Omental fat pad (tissue), 4 donors: ENCODE measurements at places on chromosomes 16 and 17.
A peak's percentile ranks its signal among the peaks of the same experiment; 100 is the strongest.

- DNase-seq, result no peak
Observed at GRCh38 chr16:80051040-80051439, 450.5 kb upstream of the MAF start.

DNA sequence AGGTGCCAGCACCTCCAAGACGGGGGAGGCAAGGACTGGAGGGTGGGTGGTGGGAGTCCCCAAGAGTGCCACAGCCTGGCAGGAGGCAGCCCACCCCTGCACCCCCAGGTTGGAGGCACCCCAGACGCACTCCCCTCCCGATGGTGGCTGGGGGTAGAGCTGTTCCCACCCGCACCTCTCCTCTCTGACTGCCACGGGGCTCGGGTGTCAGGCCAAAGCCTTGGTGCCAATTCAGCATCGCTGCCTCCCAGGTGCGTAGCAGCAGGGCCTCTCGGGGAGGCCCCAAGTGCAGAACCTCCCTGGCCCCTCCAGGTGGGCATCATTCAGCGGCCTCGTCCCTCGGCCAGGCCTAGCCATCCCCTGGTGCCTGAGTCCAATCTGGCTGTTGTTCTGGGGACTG is 81.1 kb downstream of the ENGASE start:
- DNase-seq, result no peak

DNA sequence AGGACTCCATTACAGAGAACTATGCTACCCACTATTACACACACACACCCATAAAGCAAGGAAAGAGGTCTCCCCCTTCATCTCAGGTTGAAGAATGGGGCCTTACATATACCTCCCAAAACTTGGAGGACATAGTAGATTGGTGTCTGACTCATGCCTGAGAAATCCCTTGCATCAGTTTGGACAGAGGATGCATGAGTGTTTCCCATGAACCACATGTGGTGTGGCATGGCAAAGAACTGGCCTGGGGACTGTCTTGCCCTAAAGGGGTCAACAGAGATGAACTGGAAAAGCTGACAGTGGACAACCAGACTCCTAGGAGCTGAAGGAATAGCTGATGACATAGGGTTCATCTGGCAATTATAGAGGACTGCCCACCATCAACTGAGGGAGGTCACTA is 54.0 kb downstream of the DYNLRB2 start:
- no peak for DNase-seq

DNA sequence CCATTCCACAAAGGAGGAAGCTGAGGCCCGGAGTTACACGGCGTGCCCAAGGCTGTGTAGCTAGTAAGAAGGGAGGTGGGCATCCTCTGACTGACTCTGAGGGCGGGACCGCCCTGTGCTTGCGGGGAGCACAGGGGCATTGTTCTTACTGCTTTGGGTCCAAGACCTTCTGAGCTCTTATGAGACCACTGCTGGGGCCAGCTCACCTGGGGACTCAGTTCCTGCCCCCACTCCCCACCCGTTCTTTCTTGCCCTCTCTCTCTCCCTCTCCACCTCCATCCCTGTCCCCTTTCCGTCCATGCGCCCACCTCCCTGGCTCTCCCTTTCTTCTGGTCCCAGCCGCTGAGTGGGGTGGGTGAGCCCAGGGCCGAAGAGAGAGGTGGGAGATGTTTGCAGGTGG is 19.6 kb downstream of the CCR7 start:
- no peak for DNase-seq

DNA sequence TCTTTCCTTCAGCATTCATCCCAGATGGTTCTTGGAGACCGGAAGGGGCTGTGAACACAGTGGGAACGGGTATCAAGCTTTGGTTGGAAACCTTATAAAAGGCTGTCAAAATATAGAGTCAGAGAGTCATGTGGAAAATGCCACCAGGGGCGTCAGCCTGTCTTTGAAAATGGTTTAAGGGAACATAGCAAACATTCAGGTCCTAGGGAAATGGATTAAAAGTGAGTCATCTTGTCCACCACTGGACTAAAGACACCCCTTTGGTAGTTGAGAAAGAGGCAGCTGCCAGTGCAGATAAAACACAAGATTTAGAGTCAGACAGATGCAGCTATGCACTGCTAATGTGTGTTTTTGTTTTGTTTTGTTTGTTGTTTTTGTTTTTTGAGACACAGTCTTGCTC is 47.8 kb upstream of the BCO1 start:
- no peak for DNase-seq

DNA sequence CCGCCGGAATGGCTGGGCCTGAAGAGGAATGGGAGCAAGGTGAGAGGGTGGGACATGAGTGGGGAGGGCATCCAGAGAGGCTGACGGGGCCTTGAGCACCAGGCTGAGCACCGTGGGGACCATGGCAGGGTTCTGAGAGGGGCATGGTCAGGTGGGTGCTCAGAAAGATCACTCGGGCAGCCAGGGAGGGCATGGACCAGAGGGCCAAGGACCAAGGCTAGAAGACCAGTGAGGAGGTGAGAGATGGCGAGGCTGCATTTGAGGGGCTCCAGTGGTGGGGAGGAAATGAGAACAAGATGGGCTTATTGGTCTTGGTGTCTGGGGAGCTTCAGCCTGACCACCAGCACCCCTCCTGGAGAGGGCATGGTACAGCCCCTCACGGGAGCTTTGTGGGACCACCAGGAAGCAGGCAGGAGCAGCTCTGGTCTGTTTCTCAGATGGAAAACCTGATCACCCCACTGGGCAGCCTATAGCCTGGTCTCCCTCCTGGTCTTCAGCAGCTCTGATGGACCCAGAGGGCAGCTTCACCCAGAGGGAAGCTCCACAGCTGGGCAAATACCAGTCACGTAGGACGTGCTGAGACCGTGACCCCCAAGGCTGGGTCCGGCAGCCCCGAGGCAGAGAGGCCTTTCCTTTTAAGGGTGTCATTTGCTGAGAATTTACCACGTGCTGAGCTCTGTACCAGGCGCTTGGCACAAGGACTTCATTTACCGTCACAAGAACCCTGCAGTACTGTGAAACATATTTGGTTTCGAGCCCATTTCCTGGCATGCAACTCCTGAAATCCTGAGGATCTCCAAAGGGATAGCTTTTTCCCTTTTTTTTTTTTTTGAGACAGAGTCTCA is 11.4 kb upstream of the NCBP3 start:
- DNase-seq, result no peak

- DNase-seq, result no peak
Observed at GRCh38 chr17:66602659-66603384, 232.1 kb upstream of the CACNG5 start.

DNA sequence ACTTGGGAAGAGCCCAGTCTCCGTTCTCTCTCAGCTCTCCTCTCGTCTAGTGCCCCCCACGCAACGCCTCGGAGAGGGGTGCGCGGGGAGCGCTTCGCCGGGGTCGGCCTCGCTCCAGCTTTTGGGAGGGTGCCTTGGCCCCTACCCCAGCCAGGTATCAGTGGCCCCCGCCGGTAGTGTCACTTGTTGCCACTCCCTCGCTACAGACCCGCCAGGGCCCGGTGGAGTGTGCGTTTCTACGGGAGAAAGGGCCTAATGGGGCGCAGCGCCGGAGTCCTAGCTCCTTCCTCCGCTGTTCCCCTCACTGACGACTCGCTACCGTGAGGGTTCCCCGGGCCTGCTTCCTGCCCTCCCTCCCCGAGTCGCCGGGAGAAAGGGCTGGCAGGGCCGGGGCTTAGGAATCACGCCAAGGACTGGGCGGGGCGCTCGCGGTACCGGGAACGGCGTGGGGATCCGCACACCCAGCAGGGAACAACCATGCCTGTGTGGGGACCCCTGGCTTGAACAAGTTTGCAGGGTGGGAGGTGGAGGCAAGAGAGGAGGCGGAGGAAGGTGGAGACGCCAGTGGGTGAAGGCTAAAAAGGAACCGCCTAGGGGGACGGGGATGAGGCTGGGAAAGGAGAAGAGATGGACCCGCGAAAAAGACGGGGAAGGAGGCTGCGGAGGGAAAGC is 997 bp upstream of the CDH11 start:
- DNase-seq, result no peak

- DNase-seq, result no peak
Observed at GRCh38 chr17:4506175-4506813, 7.6 kb downstream of the SPNS2 start.

GRCh38 chr16:55171241-55171640 is 152.8 kb upstream of the IRX6 start:
- no peak for DNase-seq

DNA sequence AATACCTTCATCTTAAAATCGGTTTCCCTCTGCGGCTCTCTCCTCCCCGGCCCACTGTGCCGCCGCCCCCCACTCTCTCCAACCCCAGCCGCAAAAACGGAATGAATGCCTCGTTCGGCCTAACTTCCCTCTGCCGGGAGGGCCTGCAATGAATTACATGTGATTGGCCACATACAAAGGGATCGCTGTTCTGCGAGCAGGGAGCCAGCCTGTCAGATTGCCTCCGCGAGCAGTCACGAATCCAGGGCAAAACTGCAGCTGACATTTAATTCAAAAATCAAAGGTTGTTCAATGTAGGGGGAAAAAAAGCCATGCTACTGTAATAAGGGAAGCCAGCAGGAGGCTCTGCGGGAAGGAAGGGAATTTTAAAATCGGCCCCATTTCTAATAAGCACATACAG is 84.9 kb downstream of the TBC1D16 start:
- no peak for DNase-seq

DNA sequence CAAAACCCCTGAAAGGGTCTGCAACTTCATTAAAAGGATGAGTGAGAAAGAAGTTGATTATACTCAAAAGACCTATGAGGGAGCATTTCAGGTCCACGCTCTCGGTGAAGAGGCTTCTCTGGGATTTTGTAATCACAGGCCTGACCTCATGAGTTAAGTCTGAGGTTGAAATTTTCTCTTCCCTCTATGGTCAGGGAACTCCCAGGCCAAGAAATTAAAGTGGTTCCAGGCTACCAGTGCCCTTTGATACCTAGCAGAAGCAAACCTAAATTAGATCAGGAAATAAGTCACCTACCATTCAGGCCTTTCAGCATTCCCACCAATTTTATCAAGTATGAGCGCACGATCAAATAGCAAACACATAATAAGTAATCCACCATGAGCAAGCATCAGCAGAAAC is 27.9 kb downstream of the MBTD1 start:
- DNase-seq, result no peak

DNA sequence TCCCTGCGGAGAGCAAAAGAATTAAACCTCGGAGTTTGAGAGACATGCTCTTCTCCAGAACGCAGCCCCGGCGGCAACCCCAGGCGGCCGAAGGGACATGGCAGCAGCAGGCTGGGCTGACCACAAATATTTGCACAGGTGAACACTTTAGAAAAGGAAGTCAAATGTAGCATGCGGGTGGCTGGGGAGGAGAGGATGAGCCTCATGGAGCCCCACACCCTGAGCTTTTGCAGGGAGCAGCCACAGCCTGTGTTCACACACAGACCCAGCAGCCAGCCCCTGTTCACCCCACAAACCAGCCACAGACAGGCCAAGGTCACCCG is 17.8 kb downstream of the HS3ST6 start:
- no peak for DNase-seq

GRCh38 chr17:45092911-45093430 is 31.9 kb downstream of the NMT1 start:
- DNase-seq, result peak; percentile 62

DNA sequence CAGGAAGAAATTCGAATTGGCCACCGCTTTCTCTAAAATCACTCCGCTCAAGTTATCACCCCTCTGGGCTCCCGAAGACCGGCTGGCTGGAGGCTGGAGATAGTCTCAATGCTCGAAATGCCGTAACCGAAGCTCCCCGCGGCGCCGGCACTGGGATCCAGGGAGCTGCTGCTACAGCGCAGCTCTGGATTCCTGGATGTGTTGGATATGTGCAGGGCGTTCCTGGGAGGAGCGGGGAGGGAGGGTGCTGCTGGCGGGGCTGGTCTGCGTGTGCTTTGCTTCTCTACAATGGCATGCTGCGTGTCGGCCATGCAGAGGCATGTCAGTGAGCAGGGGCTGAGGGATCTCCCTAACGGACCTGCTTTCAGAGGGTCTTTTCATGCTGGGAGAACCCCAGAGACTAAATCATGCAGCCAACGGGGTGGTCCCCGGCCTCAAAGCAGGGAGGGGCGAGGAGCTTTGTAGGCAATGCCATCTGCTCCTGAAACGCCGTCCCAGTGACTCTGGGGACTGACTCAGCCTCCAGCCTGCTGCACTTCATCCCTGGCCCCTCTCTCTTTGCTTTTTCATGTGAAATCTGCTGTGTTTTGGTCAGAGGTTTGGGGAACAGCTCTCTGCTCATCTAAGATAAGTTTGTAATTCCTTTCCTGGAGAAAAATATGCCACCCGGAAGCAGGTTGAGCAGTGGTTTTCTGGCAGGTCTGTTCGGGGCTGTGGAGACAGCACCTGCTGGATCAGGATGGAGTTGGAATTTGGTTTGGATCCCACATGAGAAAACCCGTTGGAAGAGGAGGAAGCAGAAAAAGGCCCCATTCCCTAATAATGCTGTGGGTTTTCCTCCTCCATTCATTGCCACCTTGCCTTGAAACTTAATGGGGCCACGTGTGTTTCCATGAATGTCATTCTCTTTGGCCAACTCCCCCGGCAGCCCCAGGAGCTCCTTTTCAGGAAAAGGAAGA is 311.4 kb downstream of the SEC14L1 start:
- no peak for DNase-seq

GRCh38 chr16:46900455-46901235 is 16.5 kb downstream of the GPT2 start:
- no peak for DNase-seq

DNA sequence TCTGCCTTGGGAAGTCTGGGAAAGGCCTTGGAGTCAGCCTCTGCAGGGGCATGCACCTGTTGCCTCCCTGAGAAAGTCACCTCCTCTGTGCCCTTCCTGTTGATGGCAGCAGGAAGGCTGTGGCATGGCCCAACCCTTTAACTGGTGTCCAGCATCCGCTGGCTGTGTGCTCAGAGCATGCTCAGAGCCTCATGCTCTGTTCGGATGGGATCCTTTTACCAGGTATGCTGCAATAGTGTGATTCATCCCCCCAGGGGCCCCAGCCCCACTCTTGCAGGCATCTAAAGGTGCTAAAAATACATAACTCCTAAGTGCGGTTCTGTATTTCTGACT is 24.9 kb downstream of the KLHL36 start:
- DNase-seq, result no peak

- no peak for DNase-seq
Observed at GRCh38 chr17:44155488-44155887, 13.8 kb downstream of the HROB start.

DNA sequence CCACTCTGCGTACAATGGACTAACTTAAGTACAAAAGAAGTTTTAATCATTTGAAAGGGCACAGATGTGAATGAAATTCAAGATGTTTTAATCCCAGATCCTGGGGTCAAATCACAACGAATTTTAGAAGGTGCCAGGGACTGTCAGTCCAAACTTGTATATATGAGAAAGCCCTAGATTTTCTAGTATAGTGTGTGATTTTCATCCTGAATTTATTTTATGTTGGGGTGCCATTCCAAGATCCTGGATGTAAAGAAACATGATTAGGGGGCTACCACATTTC is 64.3 kb downstream of the TUBD1 start:
- no peak for DNase-seq

DNA sequence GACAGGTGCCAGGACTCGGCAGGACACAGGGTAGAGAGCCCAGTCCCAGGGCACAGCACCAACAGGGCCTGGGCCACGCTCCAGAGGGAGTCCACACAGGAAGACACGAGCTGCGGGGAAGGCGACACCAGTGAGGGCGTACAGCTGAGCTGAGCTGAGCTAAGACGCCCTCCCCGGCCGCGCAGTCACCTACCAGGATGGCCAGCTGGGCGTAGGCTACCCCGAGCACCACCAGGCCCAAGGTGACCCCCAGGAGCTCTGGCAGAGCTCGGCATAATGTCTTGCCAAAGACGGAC is 42.6 kb downstream of the TSC2 start:
- no peak for DNase-seq

- no peak for DNase-seq
Observed at GRCh38 chr16:85089525-85089924, 22.7 kb downstream of the CIBAR2 start.

- no peak for DNase-seq
Observed at GRCh38 chr17:44487170-44487569, 16.0 kb downstream of the GPATCH8 start.

- no peak for DNase-seq
Observed at GRCh38 chr17:7289256-7290032, 5.0 kb downstream of the YBX2 start.
